ENCODE measurements at places on chromosomes 1 and 21. TPM values are rescaled to one million over a fixed set of nuclear protein-coding genes. Genes with fewer than 3 reads are reported as not detected.

YBX1 gene
- total RNA-seq: 731 TPM

LRRC3 gene
- 2.3 TPM for total RNA-seq

CLCNKB gene
- not detected for total RNA-seq

LCE1A gene
- not detected for total RNA-seq

- no peak for DNase-seq
- H3K4me1 ChIP-seq: no peaks in the 10 kb centered on the region
- no peak overlapping the region for H3K27ac ChIP-seq
- no peaks in the 10 kb centered on the region for H3K27me3 ChIP-seq
These were observed 70.7 kb downstream of the COL24A1 start for GRCh38 chr1:86085741-86086409.

DNA sequence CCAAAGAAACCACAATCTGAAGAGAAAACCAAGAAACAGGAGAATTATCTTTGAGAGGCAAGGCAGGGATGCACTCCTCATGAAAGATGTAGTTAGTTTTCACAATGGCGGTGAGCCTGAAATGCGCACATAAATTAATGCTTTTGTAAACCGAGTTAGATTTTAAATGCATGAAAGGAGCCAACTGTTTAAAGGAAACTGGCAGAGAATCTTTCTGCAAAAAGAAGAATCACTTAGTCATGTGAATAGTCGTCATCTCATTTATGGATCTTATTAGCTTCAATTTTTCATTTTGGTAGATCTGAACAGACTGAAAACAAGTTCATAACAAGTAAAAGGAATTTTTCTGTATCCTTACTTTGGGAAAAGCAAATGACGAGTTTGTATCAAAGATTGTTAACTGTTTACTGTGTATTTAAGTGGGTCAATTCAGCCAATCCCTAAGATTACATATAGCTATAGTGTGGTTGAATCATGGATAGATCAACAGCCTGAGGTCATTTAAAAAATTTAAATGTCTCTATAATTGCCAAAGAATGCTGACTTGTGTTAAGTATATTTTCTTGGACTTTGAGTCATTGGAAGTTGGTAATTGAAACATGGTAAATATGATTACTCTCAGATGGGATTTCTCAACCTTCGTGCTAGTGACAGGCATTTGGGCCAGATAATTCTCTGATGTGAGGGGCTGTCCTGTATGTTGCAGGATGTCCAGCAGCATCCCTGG is 226.6 kb upstream of the KAZN start:
- DNase-seq: no peak
- H3K4me3 ChIP-seq: no peak overlapping the region
- H3K27me3 ChIP-seq: no peaks in the 10 kb centered on the region
- H3K4me1 ChIP-seq: no peaks in the 10 kb centered on the region
- no peak overlapping the region for H3K27ac ChIP-seq

GRCh38 chr21:33522953-33523349 is 19.0 kb downstream of the GART start:
- H3K4me1 ChIP-seq: no peaks in the 10 kb centered on the region
- no peak overlapping the region for H3K27ac ChIP-seq
- peaks cover 41% of the 10 kb centered on the region for H3K36me3 ChIP-seq
- no peak for DNase-seq
- H3K27me3 ChIP-seq: no peaks in the 10 kb centered on the region

- no peaks in the 10 kb centered on the region for H3K36me3 ChIP-seq
- no peaks in the 10 kb centered on the region for H3K4me1 ChIP-seq
- H3K4me3 ChIP-seq: no peak overlapping the region
- no peak overlapping the region for H3K27ac ChIP-seq
- no peaks in the 10 kb centered on the region for H3K27me3 ChIP-seq
These were observed 151.1 kb downstream of the TLR5 start for GRCh38 chr1:222991908-222992307.

DNA sequence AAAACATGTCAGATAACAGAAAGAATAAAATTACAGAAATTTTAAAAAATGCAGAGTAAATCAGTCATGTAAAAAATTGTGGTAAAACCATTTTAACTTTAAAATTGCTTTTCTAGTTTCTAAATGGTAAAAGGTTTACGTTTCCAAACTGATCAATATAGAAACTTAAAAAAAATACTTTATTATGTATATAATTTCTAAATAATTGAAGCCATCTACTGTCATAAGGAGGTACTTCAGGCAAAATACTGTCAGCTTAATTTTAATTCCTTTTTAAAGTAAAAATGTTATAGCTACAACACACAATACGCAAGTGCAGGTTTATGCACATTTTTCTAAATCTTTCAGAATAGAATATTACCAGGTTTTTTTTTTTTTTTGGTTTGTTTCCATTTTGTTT is 159.9 kb downstream of the HFM1 start:
- no peak overlapping the region for H3K27ac ChIP-seq
- no peaks in the 10 kb centered on the region for H3K4me1 ChIP-seq
- no peaks in the 10 kb centered on the region for H3K36me3 ChIP-seq
- H3K4me3 ChIP-seq: no peak overlapping the region

- no peak overlapping the region for H3K27ac ChIP-seq
- no peaks in the 10 kb centered on the region for H3K4me1 ChIP-seq
- no peak overlapping the region for H3K4me3 ChIP-seq
- H3K27me3 ChIP-seq: peaks cover 7% of the 10 kb centered on the region
- no peak for DNase-seq
These were observed 29.0 kb upstream of the CCDC190 start for GRCh38 chr1:162889989-162890388.

- H3K27me3 ChIP-seq: peaks cover 6% of the 10 kb centered on the region
- no peaks in the 10 kb centered on the region for H3K4me1 ChIP-seq
- DNase-seq: no peak
- H3K27ac ChIP-seq: no peak overlapping the region
- H3K36me3 ChIP-seq: no peaks in the 10 kb centered on the region
These were observed 45.7 kb downstream of the PTGFR start for GRCh38 chr1:78536427-78536826.

GRCh38 chr1:22941257-22941656 is 31.4 kb downstream of the LACTBL1 start:
- no peak overlapping the region for H3K4me3 ChIP-seq
- no peaks in the 10 kb centered on the region for H3K36me3 ChIP-seq
- H3K27me3 ChIP-seq: peaks cover 26% of the 10 kb centered on the region
- no peaks in the 10 kb centered on the region for H3K4me1 ChIP-seq
- H3K27ac ChIP-seq: no peak overlapping the region

DNA sequence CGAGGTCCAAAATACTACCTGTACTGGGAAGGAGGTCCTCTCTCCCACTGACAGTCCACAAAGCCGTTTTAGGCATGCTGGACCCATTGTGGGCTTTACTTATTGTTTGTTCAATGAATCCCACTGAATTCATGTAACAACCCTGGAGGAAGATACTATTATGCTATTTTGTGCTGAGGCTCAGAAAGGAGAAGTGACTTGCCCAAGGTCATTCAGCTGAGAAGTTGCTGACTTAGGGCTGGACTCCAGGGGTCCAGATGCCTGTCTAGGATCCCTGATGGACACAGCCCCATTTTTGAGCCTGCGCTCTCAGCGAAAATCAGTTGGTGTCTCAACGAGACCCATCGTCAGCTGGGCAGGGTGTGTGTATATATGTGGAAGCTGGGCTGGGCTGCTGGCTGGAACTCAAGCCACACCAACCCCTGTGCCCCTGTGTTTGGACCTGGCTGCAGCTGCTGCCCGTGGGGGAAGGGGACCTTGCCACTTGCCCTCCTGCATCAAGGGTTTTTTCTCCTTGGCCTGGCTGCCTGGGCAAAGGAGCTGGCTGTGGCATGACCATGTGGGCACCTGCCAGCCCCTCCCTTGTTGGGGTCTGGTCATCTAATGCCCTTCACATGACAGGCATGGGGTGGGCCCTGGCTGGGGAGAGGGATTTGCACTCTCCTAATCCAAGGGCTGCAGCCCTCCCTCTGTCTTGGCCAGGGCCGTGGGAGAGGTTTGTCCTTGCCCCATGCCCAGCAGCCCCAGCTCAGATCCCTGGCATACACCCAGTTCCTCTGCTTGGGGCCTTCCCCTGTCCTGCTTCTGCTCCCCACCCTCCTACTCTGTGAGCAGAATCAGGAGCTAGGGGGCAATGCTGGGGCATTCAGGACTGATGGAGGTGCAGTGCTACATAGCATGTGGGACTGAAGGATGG is 15.0 kb downstream of the KCNQ4 start:
- H3K4me1 ChIP-seq: peaks cover 39% of the 10 kb centered on the region
- DNase-seq: no peak
- H3K4me3 ChIP-seq: no peak overlapping the region
- H3K27me3 ChIP-seq: peaks cover 7% of the 10 kb centered on the region

GRCh38 chr1:46983166-46983829 is 40.2 kb upstream of the CYP4X1 start:
- H3K4me3 ChIP-seq: no peak overlapping the region
- DNase-seq: no peak
- H3K4me1 ChIP-seq: no peaks in the 10 kb centered on the region
- peaks cover 33% of the 10 kb centered on the region for H3K27me3 ChIP-seq
- H3K27ac ChIP-seq: no peak overlapping the region

GRCh38 chr1:114956570-114956969 is 73.1 kb upstream of the TSHB start:
- no peaks in the 10 kb centered on the region for H3K36me3 ChIP-seq
- peaks cover 32% of the 10 kb centered on the region for H3K27me3 ChIP-seq
- no peak overlapping the region for H3K27ac ChIP-seq
- H3K4me3 ChIP-seq: no peak overlapping the region

DNA sequence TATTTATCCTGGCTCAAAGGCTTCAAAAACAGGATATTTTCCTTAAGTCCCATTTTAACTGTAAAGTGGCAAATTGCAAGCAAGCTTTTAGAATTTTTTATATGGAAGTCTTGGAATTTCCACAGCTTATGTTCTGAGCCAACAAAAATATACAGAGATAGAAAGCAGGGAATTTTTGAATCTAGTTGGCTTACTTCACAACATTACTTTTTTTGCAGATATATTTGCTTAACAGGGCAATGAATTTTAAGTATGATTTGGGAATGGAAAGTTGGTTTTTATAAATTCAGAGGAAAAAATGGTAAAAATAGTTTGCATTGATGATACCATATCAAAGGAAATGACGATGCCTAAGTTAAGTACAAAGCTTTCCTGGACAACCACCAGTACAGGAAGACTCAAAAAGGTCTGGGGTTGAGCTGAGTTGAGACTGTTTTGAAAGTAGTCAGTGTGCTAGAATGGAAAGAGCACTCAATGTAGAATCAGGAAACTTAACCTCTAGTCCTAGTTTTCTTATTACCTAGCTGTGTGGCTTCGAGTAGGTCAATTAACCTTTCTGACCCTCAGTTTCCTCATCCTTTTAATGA is 11.0 kb upstream of the VCAM1 start:
- peaks cover 34% of the 10 kb centered on the region for H3K4me1 ChIP-seq
- no peak overlapping the region for H3K27ac ChIP-seq
- peaks cover 20% of the 10 kb centered on the region for H3K36me3 ChIP-seq
- H3K27me3 ChIP-seq: peaks cover 15% of the 10 kb centered on the region

GRCh38 chr1:21766210-21766609 is 16.7 kb downstream of the USP48 start:
- DNase-seq: no peak
- H3K27me3 ChIP-seq: no peaks in the 10 kb centered on the region
- H3K36me3 ChIP-seq: peaks cover 14% of the 10 kb centered on the region
- H3K4me1 ChIP-seq: peaks cover 75% of the 10 kb centered on the region

GRCh38 chr1:231186356-231187115 is 24.7 kb downstream of the TRIM67 start:
- DNase-seq: no peak
- no peaks in the 10 kb centered on the region for H3K4me1 ChIP-seq
- H3K27ac ChIP-seq: no peak overlapping the region
- H3K36me3 ChIP-seq: no peaks in the 10 kb centered on the region
- H3K4me3 ChIP-seq: no peak overlapping the region
- peaks cover 44% of the 10 kb centered on the region for H3K27me3 ChIP-seq

DNA sequence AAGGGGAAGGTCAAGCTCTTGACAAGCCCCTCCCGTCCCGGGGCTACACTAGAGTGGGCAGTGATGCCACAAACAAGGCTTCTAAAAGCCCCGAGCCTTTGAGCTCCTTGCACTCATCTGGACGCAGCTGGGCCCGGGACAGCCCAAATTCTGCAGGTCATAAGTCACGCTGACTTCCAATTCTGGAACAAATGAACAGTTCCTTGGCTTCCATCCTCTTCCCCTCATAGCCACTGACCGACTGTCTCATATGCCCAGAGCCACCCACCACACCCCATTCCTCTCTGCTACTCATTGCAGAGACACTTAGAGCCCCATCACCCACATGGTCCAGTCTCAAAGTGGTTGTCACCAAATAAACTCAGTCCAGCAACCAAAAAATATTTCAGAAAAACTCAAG is 32.8 kb upstream of the PRELP start:
- no peak overlapping the region for H3K27ac ChIP-seq
- H3K27me3 ChIP-seq: peaks cover 57% of the 10 kb centered on the region
- H3K36me3 ChIP-seq: no peaks in the 10 kb centered on the region

GRCh38 chr1:39378377-39378776 is 113.1 kb upstream of the BMP8A start:
- H3K27ac ChIP-seq: no peak overlapping the region
- H3K4me1 ChIP-seq: no peaks in the 10 kb centered on the region
- H3K4me3 ChIP-seq: no peak overlapping the region
- H3K36me3 ChIP-seq: peaks cover 42% of the 10 kb centered on the region

GRCh38 chr1:225780630-225781029 is 3.0 kb downstream of the SRP9 start:
- no peak for DNase-seq
- H3K4me3 ChIP-seq: no peak overlapping the region
- no peaks in the 10 kb centered on the region for H3K27me3 ChIP-seq
- peaks cover 39% of the 10 kb centered on the region for H3K4me1 ChIP-seq

DNA sequence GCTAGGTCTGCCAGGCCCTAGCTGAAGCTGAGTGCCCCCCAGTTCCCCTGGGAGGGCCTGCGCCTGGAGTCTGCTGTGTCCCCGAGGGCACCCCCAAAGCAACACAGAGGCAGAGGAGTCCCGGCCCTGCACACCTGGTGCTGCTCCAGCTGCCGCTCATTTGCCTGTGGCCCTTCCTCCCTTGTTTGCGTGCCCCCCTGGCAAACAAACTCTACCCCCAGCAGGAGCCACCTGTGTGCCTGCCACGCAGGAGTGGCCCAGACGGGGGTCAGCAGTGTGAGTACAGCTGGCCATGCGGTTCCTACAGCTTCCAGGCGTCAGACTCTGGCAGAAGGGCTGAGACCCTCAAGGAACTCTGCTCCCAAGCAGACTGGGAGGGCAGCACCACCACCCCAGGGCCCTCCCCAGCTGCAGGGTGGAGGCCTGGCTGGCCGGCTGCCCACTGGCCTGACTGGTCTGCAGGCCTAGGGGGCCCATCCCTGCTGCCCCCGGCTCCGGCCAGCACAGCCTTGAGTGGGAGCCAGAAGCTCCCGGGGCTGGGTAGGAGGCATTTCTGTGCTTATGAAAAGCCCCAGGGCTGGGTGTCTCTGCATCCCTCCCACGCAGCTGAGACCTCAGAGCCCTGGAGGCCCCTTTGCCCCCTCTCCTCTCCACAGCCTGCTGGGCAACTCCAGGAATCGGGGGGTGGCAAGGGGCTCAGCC is 563 bp upstream of the TAS1R3 start:
- no peaks in the 10 kb centered on the region for H3K36me3 ChIP-seq
- DNase-seq: no peak
- no peaks in the 10 kb centered on the region for H3K27me3 ChIP-seq
- H3K27ac ChIP-seq: no peak overlapping the region
- H3K4me1 ChIP-seq: peaks cover 7% of the 10 kb centered on the region

GRCh38 chr1:192270398-192270797 is 46.4 kb upstream of the RGS21 start:
- H3K4me3 ChIP-seq: no peak overlapping the region
- H3K4me1 ChIP-seq: no peaks in the 10 kb centered on the region
- no peak for DNase-seq

Data from activated CD8-positive, alpha-beta memory T cell treated with anti-CD3 and anti-CD28 coated beads, Interleukin-2, amount 10 ng/mL, durations not matched to agents 7 days and 5 days (primary cell).